AG10803 (cell line): ENCODE measurements at places on chromosomes 7 and 10.
A peak's percentile ranks its signal among the peaks of the same experiment; 100 is the strongest.

GRCh38 chr7:18151422-18151821, 123.8 kb upstream of the PRPS1L1 start:
- no peak for DNase-seq

DNA sequence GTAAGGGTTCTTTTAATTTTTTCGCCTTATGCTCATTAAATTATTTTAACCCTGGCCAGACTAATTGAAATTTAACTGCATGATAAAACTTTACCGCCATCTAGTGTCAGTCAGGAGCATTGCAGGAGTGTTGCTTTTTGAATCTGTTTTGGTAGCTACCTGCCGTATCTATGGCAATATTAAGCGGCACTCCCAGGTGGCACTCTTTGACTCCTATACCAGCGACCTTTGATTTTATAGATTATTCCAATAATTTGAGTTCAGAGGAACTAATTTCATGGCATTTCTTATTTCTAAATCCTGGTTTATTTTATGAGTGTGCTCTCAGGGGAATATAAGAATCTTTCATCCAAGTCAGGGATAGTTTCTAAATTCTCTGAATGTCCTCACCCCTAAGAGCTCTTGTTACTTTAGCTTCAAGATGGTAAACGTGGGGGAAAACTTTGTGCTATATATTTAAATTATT, 198.9 kb downstream of the REEP3 start:
- DNase-seq: peak; percentile 42

DNA sequence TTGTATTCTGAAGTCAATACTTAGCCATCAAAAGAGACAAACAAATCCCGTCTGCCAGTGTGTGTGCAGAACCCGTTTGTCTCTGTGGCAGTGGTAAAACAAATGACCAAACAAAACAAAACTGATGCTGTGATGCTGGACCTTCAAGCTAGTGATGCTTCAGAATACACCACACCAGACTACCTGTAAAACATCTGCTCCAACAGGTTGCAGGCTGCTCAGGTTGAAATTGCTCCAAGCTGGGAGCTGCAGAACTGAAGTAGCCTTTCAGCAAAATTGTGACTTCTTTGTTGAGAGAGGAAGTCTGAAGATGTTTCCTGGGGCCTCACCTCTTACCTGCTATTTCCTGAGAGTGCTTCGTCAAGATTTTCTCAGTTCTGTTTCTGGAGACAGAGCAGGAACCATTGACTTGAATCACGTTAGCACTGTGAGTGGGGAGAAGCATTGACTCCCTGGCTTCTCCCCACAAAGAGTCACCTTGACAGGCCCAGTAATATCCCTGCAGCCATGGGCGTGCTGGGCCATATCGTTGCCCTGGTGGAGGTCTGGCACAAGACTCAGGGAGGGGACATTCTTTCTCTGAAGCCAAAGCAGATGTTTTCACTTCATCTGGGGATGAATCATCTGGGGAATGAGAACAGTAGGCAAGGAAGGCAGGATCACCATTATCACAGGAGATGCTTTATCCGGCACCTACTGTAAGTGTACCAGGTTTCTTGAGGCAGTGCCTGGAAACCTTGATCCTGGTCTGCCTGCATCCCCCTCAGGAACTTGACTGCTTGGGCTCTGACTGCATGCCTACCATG, 80.2 kb downstream of the RBM20 start:
- DNase-seq: no peak

DNA sequence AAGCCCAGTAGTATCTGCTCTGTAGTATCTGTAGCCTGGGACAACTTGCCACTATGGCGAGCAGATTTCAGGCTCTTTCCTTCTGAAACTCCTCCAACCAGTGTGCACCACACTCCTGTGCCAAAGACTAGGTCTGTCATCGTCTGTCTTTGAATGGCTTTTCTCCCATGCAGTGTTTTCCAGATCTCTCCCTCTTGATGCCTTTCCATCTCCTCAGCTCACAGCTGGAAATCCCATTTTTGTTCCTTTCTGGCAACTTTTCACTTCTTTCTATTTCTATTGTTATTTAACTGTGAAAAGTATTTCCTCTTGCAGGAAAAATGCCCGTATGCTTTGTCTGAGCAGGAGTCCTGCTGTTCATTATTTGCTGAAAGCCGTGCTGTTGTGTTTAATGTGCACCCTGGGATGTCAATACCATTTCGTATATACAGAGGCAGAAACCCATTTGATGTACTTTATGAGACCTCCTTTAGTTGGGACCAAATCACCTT, 373.7 kb downstream of the PHTF2 start:
- DNase-seq: no peak

DNA sequence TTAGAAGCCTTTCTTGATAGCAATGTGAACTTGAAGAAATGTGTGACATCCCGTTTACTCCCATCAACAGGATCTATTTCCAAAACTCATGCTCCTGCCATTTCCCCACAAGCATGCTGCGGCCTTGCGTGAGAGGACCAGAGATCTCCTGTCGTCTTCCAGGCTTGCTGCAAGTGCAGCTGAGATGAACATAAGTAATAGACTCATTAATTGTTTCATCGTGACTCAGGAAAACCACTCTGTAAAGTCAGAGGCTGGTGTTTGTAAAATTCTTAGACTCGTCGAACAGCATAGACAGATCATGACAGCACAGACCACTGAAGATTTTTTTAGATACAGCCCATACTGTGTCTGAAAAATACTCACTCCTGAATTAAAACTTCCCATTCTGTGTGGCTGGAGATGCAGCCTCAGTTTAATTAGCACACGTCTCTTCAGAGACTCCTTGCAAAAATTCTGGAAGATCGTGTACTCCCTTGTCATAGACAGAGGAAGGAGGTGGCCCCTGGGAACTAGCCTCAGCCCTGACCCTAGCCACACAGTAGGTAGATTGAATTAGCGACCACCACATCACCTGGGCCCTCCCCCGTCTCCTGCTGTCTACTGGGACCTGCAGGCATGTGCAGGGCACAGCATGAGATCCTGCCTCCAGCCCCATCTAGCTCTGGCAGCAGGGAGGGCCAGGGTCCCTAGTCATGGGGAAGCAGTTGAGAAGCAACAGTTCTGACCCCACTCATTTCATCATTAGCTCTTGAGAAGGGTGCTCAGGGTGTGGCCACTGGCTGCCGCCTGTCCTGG, 226.0 kb downstream of the CELF2 start:
- DNase-seq: peak; percentile 42

DNA sequence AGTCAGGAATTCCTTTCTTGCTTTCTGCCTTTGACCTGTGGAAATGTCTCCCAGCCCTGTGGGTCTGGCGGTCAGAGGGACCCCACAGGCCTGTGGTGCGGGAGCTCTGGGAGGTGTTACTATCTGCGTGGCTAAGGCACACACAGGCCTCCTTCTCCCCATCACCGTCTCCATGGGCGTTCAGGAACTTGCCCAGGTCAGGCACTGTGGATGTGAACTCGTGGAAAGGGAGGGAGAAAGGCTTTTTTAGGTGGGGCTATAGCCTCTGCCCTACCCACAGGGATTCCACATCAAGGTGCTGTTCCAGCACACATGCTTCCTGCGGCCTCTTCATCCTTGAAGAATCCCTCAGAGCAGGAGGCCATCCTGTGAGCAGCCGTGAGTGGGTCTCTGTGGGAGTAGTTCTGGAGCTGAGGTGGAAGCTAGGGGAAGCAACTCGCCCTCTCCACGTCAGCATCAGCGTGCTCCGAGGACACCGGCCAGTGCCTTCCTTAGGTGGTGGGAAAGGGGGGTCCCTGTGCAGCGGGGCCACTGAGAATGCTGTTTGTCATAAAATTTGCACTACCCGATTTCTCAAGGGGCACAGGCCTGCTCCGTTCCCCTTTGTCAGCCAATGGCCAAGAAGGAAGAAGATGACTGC, 7.5 kb upstream of the ATP6V0E2 start:
- DNase-seq: no peak
